ENCODE measurements at places on chromosomes 6 and 20.

DNA sequence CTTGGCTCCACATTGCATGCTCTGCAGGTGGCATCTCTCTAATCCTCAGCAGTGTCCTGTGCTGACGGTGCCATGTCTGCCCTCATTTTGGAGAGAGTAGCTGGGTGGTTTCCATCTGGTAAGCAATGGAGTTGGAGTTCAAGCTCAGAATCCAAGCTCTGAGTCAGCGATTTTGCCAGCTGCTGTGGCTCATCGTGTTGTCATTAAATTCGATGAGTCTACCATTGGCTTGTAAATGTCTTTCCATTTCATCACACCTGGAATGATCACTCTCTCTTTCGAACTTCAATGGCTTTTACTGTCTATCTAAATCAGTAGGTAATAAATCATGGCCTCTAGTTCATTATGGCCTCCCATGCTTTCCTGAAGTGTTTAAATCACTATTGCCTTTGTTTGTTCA, 378.5 kb upstream of the TSHZ2 start:
- no peak for DNase-seq

- DNase-seq = no peak
These were observed 12.5 kb downstream of the PTK7 start for GRCh38 chr6:43088654-43089056.

GRCh38 chr6:90049295-90049694, 155.0 kb downstream of the GJA10 start:
- DNase-seq = no peak

- DNase-seq = no peak
These were observed 35.5 kb upstream of the GOPC start for GRCh38 chr6:117637770-117638169.

GRCh38 chr6:11374036-11375010, 141.9 kb upstream of the NEDD9 start:
- DNase-seq = no peak

DNA sequence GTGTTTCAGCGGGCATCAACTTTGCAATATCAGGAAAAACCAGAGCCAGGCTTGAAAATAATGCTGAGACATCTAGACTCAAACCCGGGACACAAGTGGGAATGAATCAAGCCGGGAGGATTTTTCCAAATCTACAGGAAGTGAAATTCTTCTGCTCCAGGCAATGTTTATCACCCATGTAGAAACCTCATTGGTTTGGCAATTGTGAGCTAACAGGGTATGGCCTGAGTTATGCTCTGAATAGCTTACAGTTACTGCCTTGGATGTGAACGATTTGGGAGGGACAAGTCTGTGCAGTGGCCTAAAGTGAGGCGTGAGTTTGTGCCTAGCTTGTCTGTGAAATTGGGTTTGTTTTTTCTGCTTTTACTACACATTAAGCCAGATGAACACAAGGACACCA, 87.4 kb downstream of the PCSK2 start:
- no peak for DNase-seq

DNA sequence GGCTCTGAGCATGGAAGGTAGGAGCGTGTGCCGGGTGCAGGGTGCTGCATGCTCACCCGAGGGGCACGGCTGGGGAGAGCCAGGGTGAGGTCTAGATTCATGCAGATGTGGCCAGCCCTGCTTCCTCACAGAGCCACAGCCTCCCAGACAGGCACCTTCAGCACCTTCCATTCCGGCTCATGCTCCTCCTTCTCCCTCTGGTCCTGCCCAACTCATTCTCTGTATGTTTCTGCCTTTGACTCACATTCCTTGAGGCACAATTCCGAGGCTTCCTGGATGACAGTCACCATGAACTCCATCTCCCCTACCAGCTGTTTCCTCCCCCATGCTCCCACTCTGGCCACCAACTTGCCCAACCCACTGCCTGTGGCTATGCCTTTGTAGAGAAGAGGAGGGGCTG, 35.4 kb downstream of the DACT2 start:
- no peak for DNase-seq

- DNase-seq = peak; percentile 64
These were observed 308.9 kb downstream of the ALDH8A1 start for GRCh38 chr6:134640975-134641429.

DNA sequence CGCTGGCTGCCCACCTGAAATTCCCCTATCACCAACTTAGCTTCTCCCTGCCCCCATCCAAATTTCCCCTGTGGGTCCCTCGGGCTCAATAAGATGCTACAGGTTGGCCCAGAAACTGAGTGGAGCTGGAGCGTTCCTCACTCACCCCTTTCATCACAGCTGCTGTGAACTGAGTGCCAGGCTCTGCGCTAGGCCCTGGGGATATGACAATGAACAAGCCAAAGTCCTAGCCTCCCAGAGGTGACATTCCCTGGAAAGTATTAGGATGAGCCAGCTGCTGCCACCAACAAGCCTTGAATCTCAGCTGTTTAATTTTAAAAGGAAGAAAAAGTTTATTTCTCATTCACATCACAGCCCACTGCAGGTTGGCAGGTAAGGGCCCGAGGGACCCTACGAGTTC, 86.6 kb upstream of the EYA2 start:
- no peak for DNase-seq

GRCh38 chr6:326896-327537, 34.7 kb downstream of the DUSP22 start:
- no peak for DNase-seq

- no peak for DNase-seq
These were observed 46.6 kb downstream of the PRSS35 start for GRCh38 chr6:83558975-83559374.

DNA sequence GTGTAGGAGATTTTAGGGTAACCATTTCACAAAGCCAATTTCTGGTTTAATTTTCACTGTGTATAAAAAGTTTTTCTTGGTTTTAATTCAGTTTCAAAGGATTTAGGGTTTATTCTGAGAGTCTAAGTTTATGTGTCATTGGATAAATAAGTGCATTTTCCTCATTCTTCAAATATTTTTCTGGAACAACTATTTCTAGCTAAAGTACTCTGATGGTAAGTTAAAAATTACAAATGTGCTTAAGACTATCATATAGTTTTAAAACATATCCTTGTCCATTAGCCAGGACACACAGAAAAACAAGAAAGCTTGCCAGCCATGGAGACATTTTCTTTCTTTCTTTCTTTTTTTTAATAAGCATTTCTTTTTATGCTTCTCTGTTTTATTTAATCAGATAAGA, 333.0 kb downstream of the RFPL4B start:
- DNase-seq = no peak

- DNase-seq = no peak
These were observed 324.8 kb downstream of the QKI start for GRCh38 chr6:163739408-163739725.

DNA sequence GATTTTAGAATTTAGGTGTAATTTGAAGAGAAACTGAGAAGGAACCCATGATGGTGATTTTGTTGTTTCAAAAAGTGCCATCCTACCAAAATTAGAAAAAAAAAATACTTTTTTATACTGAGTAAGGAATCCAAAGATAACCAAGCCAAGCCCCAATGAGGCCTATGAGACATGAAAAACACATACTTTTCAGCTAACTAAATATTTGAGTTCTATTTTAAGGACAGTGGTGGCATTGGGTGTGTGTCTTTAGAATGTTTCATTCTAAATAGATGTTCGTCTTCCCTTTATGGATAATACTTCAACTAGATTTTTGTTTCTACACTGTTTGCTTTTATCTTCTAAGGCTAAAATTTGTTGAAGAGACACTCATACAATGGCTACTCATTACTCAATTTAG, 9.6 kb downstream of the CD24 start:
- no peak for DNase-seq

GRCh38 chr6:53982366-53983050, 128.7 kb upstream of the MLIP start:
- DNase-seq = no peak

Data from activated CD4-positive, alpha-beta T cell treated with anti-CD3 and anti-CD28 coated beads for 1 hour (primary cell).